Esophagus mucosa (tissue), 1 donor: ENCODE measurements at places on chromosomes 12 and 14. TPM values are rescaled to one million over a fixed set of nuclear protein-coding genes. Genes with fewer than 3 reads are reported as not detected.

Gene PRB2
- total RNA-seq, result not detected

Gene PYGL
- 138 TPM for total RNA-seq

Gene MORN3
- total RNA-seq, result 0.08 TPM

GRCh38 chr12:32140877-32141276 lies 34.2 kb downstream of the BICD1 start:
- no peak for ATAC-seq

- peak; percentile 77 for ATAC-seq
Observed at GRCh38 chr12:69908203-69908602, 83.2 kb downstream of the MYRFL start.

GRCh38 chr12:58459191-58459590 lies 461.1 kb downstream of the LRIG3 start:
- no peak for ATAC-seq

DNA sequence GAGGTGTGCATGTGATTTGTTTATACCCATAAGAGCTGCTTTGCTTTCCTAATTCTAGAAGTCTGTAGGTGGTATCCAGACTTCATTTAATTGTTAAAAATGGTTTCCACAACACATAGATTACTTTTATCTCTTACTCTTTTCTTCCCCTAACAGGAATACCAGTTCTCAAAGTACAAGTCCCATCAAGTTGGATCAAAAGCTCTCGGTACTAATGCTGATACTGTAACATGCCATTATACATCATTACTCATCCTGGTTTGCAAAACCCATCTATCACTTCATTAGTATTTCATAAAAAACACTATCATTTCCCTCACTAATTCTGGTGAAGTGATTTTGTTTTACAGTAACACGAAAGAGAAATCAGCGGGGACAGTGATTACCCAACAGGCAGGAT lies 94.3 kb downstream of the PPP2R5E start:
- peak; percentile 79 for ATAC-seq

GRCh38 chr12:24460099-24460498 lies 488.8 kb downstream of the BCAT1 start:
- no peak for ATAC-seq

DNA sequence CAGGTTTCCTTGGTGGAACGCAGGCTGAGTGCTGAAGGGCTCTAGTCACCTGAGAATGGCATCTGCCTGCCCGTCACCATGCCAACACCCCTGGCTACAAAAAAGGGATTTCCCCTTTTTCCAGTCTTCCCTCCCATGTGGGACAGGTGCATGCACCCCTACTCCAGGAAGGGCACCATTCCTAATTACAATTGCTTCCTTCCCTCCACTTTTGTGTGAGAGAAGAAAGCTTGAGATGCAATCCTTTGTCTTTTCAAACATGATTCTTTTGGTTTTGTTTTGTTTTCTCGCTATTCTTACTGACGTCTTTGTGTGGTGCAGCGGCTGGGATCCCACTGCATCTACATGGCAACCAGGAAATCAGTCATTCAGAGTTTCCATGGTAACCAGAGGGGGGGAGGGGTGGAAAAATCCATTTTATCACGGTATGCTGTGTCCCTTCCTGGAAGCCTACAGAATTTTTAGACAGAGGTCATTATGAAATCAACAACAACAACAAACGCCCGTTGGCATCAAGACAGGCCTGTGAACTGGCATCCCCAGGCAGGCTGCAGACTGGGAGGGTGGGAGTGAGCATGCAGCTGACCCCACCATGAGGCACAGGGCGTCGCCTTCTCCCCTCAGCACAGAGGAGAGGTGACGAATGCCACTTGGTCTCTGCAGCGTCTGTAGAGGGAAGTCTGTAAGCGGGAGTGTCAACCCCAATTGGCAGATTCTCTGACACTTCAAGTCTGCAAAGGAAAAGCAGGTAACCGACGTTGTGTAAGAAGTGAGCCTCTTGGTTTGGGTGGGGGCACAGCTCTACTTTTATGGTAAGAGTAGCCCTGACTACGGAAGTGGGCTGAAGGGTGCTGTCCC lies 13.6 kb upstream of the GNG2 start:
- peak; percentile 82 for ATAC-seq

- ATAC-seq, result no peak
Observed at GRCh38 chr12:81758421-81759189, 545 bp downstream of the PPFIA2 start.

GRCh38 chr14:42228611-42229010 lies 621.9 kb downstream of the LRFN5 start:
- no peak for ATAC-seq

GRCh38 chr12:54459355-54459754 lies 14.0 kb downstream of the GTSF1 start:
- no peak for ATAC-seq

GRCh38 chr12:56150563-56150962 lies 1.8 kb upstream of the MYL6B start:
- no peak for ATAC-seq
